ENCODE measurements at places on chromosomes 4 and X.

GRCh38 chrX:143664302-143664701 is 28.4 kb upstream of the SLITRK4 start:
- H3K27ac ChIP-seq: no peak overlapping the region
- H3K4me3 ChIP-seq: no peak overlapping the region
- no peak for DNase-seq
- H3K4me1 ChIP-seq: no peaks in the 10 kb centered on the region

- no peaks in the 10 kb centered on the region for H3K36me3 ChIP-seq
- H3K4me1 ChIP-seq: no peaks in the 10 kb centered on the region
- H3K27ac ChIP-seq: no peak overlapping the region
- no peak for DNase-seq
- H3K4me3 ChIP-seq: no peak overlapping the region
Observed at GRCh38 chrX:69538321-69538876, 34.3 kb downstream of the NALF2 start.

DNA sequence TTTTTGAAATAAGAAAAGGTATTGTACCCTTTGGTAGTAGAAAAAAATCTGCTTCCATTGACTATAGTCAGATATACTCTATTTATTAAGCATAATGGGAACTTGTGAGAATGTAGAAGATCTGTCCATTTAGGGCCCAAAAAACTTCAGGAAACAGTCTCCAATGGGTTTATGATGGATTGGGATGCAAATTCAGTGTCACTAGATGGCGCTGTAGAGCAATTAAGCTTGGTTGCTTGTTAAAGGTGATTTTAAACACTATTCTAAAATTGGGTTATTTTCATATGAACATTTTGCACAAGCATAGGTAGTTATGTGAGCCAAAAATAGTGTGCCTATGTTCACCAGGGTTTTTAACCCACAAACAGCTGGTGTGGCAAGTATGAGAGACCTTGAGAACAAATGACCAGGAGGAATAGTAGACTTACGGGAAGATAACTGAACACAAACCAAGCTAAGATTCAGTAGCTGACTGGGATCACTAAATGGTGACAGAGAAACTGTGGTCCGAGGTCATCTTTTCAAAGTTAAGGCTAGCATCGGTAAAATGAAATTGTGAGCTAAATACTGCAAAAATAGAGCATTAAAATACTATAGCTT is 80.3 kb upstream of the LSM6 start:
- H3K4me3 ChIP-seq: no peak overlapping the region
- no peaks in the 10 kb centered on the region for H3K4me1 ChIP-seq
- no peaks in the 10 kb centered on the region for H3K27me3 ChIP-seq
- H3K27ac ChIP-seq: no peak overlapping the region
- H3K36me3 ChIP-seq: no peaks in the 10 kb centered on the region

DNA sequence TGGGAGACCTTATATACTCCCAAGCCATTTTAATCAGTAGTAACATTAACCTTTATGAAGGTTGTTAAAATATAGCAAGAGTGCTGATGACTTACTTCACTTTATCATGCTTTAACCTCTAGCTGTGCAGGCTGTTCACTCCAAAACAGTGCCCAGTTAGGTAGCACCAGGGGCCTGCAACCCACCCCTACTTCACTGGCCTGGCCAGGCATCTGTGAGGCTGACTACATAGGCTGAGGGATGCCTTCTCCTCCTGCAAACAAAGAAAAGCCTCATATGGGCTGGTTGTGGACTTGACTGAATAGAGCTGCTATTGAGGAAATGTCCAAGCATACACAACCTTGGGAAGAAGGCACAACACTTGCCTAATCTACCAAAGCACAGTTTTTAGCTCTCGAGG is 172.8 kb downstream of the SHROOM3 start:
- H3K27me3 ChIP-seq: no peaks in the 10 kb centered on the region
- no peak overlapping the region for H3K27ac ChIP-seq
- no peaks in the 10 kb centered on the region for H3K4me1 ChIP-seq
- DNase-seq: no peak

DNA sequence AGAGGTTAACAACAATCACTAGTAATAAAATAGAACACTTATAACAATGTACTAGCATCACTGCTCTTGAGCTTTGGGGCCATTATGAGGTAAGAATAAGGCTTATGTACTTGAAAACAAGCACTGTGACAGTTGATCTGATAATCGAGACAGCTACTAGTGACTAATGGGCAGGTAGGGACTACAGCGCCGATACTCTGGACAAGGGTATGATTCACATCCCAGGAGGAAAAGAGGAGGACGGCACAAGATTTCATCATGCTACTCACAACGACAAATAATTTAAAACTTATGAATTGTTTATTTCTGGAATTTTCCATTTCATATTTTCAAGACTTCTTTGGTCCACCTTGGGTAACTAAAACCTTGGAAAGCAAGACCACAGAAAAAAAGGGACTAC is 62.3 kb downstream of the FAM184B start:
- no peak for DNase-seq
- H3K36me3 ChIP-seq: no peaks in the 10 kb centered on the region
- no peaks in the 10 kb centered on the region for H3K4me1 ChIP-seq
- H3K4me3 ChIP-seq: no peak overlapping the region
- no peak overlapping the region for H3K27ac ChIP-seq

DNA sequence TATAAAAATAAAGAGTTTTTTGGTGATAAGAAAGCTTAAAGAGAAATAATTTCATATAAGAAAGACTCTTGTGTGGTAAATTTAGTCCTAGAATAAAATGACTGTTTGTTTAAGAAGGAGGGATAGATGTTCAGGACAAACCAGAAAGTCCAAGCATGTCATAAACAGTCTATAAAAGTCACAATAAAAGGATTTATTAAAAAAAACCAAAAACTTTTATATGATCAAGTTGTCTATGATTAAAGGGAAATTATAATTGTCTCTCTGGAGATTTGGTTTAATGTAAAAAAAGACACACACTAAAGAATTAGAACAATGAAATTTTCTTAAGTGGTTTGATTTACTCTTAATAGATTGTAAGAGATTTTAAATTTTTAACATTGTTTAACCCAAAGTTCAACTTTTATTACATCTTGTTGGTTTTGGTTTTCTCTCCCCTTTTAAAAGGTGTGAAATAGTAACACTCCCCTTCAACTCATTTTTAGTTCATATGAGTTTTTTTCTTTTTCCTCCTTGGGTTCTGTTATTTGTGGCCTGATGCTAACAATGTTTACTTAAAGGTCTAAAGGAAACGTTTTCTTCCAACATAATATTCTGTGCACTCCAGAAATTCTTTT is 89.7 kb downstream of the PDHA2 start:
- H3K4me3 ChIP-seq: no peak overlapping the region
- H3K27me3 ChIP-seq: no peaks in the 10 kb centered on the region
- no peaks in the 10 kb centered on the region for H3K4me1 ChIP-seq

DNA sequence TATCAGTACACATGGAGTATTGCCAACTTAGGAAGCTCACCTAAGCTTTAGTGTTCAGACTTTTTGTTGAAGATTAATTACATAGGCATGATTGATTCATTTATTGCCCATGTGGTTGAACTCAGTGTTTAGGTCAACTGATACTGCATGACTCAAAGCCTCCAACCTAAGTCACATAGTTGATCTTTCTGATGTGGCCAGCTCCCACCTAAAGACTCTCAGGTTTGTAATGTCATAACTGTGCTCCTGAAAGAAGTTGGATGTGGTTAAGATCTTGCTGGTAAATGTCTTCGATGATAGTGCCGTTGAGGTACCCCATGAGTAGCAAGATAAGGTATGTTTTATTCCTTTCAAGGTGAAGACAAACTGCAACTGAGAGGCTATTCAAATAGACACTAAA is 192.5 kb downstream of the EDA start:
- H3K27me3 ChIP-seq: no peaks in the 10 kb centered on the region
- H3K4me1 ChIP-seq: no peaks in the 10 kb centered on the region
- H3K36me3 ChIP-seq: no peaks in the 10 kb centered on the region
- no peak for DNase-seq
- H3K27ac ChIP-seq: no peak overlapping the region

DNA sequence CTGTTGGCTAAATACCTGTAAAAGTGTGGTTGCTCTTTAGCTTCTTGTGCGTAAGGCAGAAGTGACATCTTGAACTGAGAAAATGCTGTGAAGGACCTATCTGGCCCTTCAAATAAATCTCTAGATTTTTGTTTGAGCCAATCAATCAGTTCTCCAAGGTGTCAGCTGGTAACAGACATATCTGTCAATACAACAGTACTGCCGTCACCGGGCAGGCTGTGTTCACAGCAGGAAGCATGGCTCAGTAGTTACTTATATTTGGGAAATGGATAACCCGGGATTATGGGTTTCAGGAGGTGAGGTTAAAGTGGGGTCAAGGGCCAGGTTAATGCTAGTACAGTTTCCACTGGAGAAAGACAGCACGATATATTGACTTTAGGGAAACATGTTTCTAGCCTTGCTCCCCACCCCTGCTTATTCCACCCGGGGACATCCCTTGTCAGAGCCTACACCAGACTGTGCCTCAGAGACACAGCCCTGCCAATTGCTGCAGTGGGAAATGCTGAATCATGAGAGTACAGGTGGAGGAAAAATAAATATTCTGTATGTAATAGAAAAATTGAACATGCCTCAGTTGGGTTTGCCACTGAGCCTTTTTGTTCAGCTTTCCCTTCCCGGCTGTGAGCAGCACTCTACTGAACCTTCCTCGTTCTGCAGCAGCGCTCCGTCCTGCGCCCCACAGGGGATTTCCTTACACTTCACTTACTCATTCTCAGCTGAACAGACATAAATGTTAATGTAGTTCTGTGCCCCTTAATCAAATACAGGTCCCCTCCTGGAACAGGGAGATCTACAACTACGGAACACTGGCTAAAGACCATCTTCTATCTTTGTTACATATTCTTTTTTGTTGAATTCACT is 121.1 kb downstream of the MGST2 start:
- H3K4me3 ChIP-seq: no peak overlapping the region
- no peak for DNase-seq
- no peak overlapping the region for H3K27ac ChIP-seq

- H3K36me3 ChIP-seq: no peaks in the 10 kb centered on the region
- H3K4me1 ChIP-seq: no peaks in the 10 kb centered on the region
- no peak overlapping the region for H3K27ac ChIP-seq
- DNase-seq: no peak
Observed at GRCh38 chrX:44667771-44668170, 125.1 kb upstream of the FUNDC1 start.

DNA sequence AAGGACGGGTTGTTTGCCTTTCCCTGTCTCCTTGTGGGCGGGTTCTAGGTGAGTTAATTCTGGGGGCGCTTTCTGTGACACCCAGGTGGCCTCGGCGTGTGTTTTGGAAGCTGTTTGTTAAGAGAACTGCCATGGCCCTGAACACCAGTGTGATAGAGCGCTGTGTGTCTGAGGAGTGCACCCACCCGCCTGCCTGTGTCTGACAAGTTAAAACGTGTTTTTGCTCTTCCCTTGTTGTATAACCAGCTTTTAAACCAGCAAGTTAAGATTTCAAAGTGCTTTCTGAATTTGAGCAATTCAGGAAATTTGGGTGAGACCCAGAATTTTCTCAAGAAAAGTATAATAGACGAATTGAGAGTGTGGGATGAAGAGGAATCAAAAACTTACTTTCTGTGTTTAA is 55.2 kb upstream of the HGFAC start:
- H3K27me3 ChIP-seq: no peaks in the 10 kb centered on the region
- no peak overlapping the region for H3K4me3 ChIP-seq
- no peak for DNase-seq
- H3K4me1 ChIP-seq: no peaks in the 10 kb centered on the region
- H3K36me3 ChIP-seq: no peaks in the 10 kb centered on the region
- H3K27ac ChIP-seq: no peak overlapping the region

DNA sequence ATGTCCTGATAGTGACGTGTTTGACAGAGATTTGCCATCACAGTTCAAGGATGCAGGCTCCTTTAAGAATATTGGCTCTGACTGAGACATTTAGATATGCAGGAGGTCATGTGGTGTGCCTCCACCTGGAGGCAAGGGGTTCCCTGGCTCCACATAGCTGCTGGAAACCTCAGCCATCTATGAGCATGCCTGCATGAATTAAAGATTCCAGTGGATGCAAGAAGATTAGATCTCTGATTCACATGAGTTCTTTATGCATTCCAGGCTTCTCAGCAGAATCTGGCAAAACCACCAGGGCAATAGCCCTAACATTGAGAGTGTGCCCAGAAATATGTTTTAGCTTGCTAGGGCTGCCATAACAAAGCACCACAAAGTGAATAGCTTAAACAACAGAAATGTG is 298.5 kb upstream of the AADAT start:
- H3K27ac ChIP-seq: no peak overlapping the region
- no peak for DNase-seq
- H3K4me1 ChIP-seq: no peaks in the 10 kb centered on the region
- H3K27me3 ChIP-seq: no peaks in the 10 kb centered on the region

GRCh38 chr4:138223231-138223910 is 18.8 kb downstream of the SLC7A11 start:
- peaks cover 23% of the 10 kb centered on the region for H3K36me3 ChIP-seq
- H3K4me3 ChIP-seq: no peak overlapping the region
- H3K27ac ChIP-seq: no peak overlapping the region
- no peaks in the 10 kb centered on the region for H3K27me3 ChIP-seq
- no peaks in the 10 kb centered on the region for H3K4me1 ChIP-seq

GRCh38 chr4:149521611-149522425 is 293.8 kb downstream of the IQCM start:
- no peak for DNase-seq
- H3K36me3 ChIP-seq: no peaks in the 10 kb centered on the region
- no peak overlapping the region for H3K27ac ChIP-seq
- no peaks in the 10 kb centered on the region for H3K27me3 ChIP-seq
- no peaks in the 10 kb centered on the region for H3K4me1 ChIP-seq

- no peaks in the 10 kb centered on the region for H3K4me1 ChIP-seq
- DNase-seq: no peak
- no peaks in the 10 kb centered on the region for H3K36me3 ChIP-seq
Observed at GRCh38 chrX:3252744-3253143, 93.7 kb downstream of the MXRA5 start.

GRCh38 chr4:3705236-3705987 is 60.8 kb upstream of the ADRA2C start:
- H3K4me3 ChIP-seq: no peak overlapping the region
- no peaks in the 10 kb centered on the region for H3K27me3 ChIP-seq
- DNase-seq: no peak
- no peaks in the 10 kb centered on the region for H3K4me1 ChIP-seq
- H3K27ac ChIP-seq: no peak overlapping the region

GRCh38 chrX:102712981-102713625 is 855 bp downstream of the GPRASP2 start:
- H3K27me3 ChIP-seq: no peaks in the 10 kb centered on the region
- H3K4me1 ChIP-seq: peaks cover 16% of the 10 kb centered on the region
- H3K4me3 ChIP-seq: no peak overlapping the region

GRCh38 chr4:127304356-127304755 is 328.4 kb upstream of the INTU start:
- no peak for DNase-seq
- H3K36me3 ChIP-seq: no peaks in the 10 kb centered on the region
- H3K4me3 ChIP-seq: no peak overlapping the region
- H3K27me3 ChIP-seq: no peaks in the 10 kb centered on the region
- no peaks in the 10 kb centered on the region for H3K4me1 ChIP-seq
- H3K27ac ChIP-seq: no peak overlapping the region
